ENCODE measurements at places on chromosomes 16 and 17. TPM values are rescaled to one million over a fixed set of nuclear protein-coding genes. Genes with fewer than 3 reads are reported as not detected.

GRCh38 chr17:70105641-70106040, 30.6 kb downstream of the KCNJ16 start:
- peak; percentile 23 for DNase-seq

Gene KRTAP9-2
- not detected for total RNA-seq

GRCh38 chr17:74147966-74148365, 55.5 kb upstream of the RPL38 start:
- DNase-seq, result no peak

Gene MAP2K4
- total RNA-seq, result 57.7 TPM

Gene CCL17
- total RNA-seq, result not detected

- DNase-seq, result no peak
Measured at GRCh38 chr16:48188449-48189102, 32.8 kb upstream of the ABCC12 start.

- no peak for DNase-seq
Measured at GRCh38 chr16:69397821-69398521, 12.2 kb upstream of the TERF2 start.

- DNase-seq, result no peak
Measured at GRCh38 chr16:8496364-8496763, 93.9 kb downstream of the TMEM114 start.

Data from spinal cord (tissue), 10 donors.